ENCODE measurements at places on chromosomes 5 and 9.

- DNase-seq, result no peak
These were observed 23.5 kb downstream of the KCTD16 start for GRCh38 chr5:144194144-144194543.

GRCh38 chr5:50593681-50594080 lies 72.8 kb upstream of the PARP8 start:
- DNase-seq, result no peak

DNA sequence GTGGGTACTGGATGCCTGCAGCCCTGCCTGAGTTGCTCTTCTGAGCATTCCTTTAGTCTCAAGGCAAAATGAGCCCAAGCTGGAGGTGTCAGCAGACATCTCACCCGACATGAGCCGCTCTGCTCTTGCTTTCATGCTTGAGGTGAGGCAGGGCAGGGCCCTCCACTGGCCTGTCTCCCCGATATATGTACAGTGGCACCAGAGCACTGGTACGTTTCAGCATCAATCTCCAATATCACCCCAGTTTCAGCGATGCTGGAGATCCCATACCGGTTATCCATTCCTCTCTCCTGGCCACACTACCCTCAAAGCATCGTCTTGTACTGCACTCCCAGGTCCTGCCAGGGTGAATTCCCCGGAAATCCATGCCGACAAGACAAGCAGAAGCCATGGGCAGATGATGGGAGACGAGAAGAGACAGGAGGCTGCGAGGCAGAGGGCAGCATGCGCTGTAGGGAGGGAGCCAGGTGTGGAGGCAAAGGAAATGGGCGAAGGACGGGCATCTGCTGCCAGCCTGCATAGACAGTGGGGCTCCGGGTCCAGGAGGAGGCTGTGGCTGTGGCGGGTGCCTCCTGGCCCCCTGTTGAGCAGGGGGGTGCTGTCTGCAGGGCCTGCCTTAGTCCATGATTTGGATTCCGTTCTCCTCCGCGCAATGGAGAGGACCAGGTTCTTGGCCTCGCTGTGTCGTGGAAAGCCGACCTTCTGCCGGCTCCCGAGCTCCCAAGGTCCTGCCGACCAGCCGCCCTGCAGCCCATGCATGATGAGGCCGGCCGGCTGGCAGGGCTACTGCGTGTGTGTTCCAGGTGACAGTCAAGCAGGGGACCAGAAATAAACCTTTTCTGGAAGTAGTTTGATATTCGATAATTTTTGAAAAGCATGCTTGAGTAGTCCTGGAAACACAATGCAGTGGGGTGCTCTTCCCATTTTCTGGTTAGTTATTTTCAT lies 152.2 kb upstream of the IRX2 start:
- DNase-seq, result peak; percentile 22

GRCh38 chr9:136267261-136268111 lies 21.9 kb upstream of the QSOX2 start:
- peak; percentile 100 for DNase-seq

DNA sequence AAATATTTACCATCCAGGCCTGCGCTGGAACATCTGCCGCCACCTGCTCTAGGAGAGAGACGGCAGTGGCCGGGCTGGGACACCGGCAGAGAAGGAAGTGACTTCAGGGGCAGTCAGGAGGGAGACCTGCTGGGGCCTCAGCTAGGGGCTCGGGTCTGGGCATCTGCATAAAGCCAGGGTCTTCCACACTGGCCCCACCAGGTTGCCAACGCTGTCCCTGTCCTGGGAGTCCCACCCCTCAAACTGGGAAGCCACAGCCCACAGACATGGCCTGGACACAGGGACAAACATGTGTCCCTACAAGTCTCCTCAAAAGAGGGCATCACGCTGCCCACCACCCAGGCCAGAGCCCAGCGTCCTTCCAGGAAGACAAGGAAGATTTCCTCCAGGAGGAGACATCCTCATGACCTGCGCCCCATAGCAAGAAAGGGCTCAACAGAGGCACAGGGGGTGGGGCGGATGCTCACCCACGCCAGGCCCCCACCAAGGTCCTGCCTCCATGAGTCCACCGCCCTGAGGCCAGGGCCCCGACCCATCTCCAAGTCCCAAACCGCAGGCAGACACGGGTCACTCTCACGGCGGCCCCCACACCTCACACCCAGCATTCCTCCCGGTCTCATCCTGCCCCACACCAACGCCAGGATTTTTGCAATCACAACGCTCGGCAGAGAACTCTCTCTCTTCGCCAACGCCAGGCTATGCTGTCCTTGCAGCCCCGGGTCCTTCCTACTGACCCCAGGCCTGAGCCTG lies 9.0 kb downstream of the VAV2 start:
- peak; percentile 63 for DNase-seq

DNA sequence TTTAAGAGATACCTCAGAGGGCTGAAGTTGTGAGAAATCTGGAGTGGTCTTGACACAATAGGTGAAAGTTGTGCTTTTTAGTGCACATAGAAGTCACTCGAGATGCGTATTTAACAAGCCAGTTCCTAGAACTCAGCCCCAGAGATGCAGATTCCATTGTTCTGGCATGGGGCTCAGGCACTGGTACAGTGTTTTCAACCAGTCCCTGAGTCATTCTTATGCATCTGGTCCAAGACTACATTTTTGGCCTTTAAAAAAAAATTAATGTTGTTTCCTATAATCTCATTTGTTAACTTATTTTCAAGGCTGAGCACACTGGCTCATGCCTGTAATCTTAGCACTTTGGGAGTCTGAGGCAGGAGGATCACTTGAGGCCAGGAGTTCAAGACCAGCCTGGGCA lies 29.6 kb downstream of the PTTG1 start:
- no peak for DNase-seq

DNA sequence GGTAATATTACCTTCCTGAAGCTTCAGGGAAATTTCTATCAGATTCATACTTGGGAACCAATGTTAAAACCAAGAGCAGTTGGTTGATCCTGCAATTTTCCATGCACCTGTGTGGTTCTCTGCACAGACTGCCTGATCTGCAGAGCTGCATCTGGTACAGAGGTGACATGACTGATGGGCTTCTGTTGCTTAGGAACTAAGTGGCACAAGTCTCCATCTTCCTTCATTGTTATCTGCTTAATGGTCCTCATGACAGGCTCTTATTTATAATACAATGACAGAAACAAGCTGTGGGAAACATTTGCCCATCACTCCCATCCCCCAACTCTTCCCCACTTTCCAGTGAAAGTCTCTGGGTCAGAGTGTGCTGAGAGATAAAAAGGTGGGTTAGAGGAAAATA lies 799.1 kb downstream of the TAF11L14 start:
- no peak for DNase-seq

DNA sequence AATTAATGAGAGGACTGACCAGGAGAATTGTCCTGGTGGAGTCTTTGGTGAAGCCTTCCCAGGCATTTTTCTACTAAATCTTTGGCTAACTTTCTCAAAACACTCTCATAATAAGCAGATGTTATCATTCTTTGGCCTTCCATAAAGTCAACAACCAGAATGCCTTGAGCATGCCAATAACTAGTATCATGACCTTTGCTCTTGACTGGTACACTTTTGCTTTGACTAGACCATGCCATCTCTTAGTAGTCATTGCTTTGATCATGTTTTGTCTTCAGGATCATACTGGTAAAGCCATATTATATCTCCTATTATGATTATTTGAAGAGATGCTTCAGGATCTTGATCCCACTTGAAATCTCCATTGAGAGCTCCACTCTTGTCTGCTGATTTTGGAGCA lies 506.9 kb downstream of the ELAVL2 start:
- no peak for DNase-seq

DNA sequence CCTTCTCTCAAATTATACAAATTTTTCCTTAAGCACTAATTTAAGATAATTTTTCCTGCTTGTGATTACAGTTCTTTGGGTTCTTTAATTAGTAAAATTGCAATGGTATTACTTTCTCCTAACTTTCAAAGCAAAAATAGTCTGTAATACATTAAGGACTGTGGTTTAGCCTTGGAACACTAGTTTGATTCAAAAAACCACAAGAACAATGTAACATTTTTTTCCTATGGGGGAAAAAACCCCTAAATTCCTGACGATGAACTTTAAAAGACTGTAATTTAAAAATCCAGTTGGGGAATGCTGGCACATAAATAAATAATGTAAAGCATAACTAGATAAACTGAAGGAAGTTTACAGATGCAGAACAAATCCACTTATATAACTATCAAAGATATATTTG lies 65.3 kb downstream of the CDC14B start:
- no peak for DNase-seq

DNA sequence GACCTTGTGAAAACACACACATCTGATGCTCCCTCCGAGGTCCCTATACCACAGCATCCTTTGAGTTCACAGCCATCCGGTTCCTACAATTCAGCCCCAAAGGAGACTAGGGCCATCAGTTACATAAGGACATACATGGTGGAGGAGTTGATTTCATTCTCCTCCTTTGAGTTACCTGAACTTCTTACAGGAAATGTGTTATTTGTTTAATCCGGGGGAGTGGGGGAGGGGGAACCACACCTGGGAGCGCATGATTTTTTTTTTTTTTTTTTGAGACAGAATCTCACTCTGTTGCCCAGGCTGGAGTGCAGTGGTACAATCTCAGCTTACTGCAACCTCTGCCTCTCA lies 30.7 kb downstream of the SEMA4D start:
- DNase-seq, result no peak

DNA sequence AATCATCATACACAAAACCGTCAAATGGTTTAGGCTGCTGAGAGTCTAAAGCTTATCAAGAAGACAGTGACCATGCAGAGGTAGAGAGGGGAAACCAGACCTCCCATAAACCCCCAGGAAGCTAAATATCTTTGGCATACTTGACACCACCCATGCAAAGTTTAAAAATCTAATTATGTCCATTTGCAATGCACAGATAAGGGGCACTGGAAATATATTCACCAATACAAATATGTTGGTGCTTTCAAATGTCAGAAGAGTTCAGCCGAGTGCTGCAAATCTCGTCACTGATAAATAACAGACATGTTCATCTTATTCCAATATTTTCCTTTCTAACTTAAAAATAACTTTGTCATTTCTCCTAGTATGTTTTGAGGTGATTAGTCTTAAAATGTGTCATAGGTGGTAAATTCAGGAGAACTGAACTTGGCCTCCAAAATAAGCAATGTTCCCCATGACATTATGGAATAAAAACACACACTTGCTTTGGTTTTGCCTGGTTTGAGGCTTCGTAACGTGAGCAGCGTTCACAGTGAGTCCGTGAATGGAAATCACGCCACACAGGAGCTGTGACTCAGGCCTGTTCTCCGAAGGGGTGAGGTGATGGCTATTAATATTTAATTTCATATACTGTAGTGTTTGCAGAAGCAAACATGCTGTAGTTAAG lies 182.2 kb downstream of the AOPEP start:
- DNase-seq, result no peak

Measured in H7 (cell line).